Sciatic nerve (tissue), 2 donors: ENCODE measurements at places on chromosomes 1 and 21.

- no peak for DNase-seq
These were observed 90.5 kb downstream of the TRABD2B start for GRCh38 chr1:47906527-47907176.

- no peak for DNase-seq
These were observed 374.4 kb upstream of the PRMT6 start for GRCh38 chr1:106681939-106682522.

DNA sequence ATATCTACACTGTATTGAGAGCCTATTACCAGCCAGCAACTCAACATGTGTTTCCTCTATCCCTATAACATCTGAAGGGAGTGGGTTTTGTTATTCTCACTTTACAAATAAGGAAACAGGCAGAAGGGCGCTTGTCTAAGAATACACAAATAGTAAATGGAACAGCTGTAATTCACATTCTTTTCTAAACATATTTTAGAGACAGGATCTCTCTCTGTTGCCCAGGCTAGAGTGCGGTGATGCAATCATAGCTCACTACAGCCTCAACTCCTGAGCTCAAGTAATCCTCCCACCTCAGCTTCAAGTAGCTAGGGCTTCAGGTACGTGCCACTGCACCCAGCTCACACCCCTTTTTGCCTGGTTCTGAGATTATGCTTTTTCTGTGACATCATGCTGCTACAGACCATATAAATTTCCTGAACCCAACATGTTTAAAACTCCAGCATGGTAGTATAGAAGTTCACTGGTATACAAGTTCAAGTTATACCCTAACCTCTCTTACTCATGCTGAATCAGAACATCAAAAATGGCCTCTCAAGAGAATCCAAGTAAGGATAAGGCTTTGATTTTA, 8.6 kb upstream of the TACSTD2 start:
- DNase-seq, result no peak

GRCh38 chr1:91725989-91726721, 159.8 kb downstream of the TGFBR3 start:
- no peak for DNase-seq

GRCh38 chr1:66705110-66705509, 47.1 kb upstream of the DYNLT5 start:
- no peak for DNase-seq

DNA sequence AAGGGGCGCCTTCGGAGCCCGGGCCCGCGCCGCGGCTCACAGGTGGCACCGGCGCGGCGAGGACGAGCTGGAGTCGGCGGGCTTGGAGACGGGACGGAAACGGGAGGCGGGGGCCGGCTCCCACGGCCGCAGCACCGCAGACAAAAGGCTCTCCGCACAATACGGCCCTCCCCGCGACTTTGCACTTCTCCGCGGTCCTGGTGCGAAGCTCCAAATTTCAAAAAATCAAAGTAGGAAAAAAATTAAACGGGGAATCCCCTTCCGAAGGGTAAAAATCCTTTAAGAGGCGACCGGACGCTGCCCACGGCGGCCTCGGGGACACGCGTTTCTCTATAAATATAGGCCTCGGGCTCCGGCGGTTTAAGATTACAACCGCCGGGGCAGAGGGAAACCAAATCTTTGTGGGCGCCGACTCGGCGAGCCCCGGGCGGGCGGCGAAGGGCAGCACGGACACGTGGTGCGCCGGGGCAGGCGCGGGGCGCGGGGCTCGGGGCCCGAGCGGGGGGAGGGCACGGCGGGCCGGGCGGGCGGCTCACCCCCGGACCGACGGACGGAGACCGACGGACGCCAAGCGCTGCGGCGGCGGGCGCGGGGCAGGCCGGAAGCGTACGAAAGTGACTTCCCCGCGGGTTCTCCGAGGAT, 453 bp downstream of the PABPC4 start:
- DNase-seq, result no peak

GRCh38 chr1:58592522-58593134, 15.6 kb upstream of the TACSTD2 start:
- no peak for DNase-seq

DNA sequence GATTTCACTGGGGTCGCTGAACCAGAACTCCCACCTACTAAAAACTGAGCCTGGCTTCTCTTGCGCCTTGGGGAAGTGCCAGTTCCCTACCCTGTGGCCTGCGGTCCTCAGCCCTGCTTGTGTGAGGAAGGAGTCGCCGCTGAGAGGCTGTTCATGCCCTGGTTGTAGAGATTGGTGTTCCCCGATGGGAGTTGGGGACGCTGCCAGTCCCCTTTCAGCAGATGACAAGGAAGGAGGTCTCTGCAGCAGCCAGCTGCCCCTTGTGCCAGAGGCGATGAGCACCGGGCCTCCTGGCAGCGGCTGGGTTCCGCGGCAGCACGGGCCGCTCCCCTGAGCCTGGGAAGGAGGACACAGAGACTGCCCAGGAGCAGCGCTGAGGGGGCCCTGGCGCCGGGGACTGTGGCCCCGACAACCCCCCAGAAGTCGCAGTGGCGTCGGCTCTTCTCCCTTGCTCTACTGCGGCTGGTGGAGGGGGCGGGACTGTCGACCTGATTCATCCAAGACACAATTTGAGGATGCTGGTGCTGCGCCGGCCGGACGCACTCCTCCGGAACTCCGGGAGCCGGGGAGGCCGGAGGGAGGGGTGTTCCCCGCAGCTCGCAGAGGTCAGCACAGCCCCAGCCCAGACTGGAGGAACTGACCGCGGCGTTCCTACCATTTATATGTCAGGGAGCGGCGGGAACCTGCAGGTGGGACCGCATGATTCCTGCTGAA, 12.0 kb upstream of the ADORA3 start:
- DNase-seq, result peak; percentile 80

DNA sequence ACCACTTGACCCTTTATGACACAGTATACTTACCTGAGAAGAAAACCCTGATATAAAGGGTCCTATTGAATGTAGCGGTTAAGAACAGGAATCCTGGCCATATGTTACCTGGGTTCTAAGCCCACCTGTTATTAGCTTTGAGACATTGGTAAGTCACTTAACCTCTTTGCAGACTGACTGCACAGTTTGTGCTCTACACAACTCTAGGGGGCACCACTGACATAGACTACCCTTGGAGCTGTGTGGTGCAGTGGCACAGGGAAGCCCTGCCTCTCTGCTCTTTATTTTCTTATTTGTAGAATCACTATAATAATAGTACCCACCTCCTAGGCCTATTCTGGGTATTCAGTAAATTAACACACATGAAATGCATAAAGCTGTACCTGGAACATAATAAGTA, 165.6 kb downstream of the C1orf94 start:
- no peak for DNase-seq

DNA sequence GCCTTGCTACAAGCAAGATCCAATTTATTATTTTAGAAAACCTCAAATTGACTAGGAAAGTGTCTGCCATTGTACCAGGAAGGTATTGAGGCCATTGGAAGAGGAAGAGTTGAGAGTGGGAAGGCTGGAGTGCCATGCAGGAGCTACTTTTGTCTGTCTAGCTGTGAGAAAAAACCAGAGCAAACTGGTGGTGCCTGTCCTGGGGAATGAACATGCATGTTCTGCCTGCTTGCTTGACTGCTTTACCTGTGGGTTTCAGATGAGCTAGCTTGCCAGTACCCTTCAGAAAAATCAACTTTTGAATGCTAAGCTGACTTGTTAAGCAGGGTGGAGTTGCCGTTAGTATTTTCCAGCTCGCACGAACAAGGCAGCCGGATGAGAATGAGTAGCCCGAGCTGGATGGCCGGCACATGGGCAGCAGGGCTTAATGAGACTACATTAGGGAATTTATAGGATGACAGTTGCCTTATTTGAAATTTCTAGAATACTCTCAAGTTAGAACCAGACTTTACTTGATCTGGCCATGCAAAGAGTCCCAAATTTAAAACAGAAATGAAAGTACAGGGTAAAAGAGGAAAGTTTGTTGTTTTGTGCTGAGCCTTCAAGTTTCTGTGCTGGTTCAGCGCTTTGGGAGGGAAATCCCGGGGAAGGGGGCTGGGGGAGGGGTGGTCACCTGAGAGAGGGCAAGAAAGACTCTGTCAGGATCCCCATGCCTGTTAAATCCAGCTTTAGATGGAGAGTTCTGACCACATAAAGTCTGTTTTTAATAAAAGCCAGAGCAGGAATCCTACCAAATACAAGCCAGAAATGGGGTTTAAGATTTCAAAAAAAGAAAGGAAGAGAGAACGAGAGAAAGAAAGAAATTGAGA, 29.6 kb upstream of the C1orf105 start:
- DNase-seq, result peak; percentile 79

DNA sequence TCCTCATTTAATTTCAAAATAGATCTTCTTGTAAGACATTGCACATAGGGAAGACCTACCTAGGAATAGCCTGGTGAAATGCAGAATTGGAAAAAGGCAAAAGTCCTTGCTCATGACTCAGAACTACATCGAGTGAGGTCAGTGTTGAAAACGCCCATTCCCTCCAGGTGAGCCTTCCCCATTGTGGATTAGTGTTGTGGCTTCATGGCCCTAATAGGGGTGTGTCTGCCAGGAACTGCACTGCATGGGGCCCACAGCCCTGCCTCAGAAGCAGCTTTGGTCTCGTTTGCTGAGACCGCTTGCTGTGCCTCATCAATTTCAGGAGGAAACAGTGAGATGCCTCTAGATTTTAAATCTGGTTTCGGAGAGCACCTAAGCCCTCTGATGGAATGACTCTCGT, 17.0 kb downstream of the TFF3 start:
- no peak for DNase-seq

DNA sequence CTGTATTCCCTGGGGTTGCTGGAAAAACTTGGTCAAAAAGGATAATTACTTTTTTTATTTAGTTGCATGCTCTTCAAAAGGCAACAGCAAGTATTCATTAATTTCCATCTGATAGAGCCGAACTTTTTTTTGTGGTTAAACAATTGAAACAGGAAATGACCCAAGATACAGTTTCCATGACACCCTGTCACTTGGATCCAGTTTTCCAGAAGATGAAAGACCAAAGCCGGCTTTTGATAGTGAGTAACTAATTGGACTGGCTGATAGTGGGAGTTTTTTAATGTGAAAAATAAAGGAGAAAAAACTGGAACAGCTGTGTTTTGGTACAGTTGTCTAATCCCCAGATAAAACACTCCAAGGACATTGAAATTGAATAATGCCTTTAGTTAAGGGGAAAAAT, 33.0 kb downstream of the CACHD1 start:
- no peak for DNase-seq

DNA sequence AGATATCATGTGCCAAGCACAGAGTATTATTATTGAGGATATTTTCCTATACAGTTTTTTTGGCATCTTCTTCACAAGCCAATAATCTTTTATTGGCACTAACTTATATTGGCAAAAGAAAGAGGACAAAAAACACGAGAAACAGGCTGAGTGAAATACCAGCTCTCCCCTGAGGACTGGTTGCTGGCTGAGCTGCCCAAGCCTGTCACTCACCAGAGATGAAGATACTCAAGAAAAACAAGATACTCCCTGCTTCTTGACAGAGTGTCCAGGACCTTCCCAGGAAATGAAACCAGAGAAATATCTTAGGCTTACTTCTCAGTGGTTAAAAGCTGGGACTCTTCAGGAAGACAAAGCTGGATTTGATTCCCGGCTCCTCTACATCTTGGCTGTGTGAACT, 35.9 kb upstream of the ATP1B1 start:
- DNase-seq, result no peak

DNA sequence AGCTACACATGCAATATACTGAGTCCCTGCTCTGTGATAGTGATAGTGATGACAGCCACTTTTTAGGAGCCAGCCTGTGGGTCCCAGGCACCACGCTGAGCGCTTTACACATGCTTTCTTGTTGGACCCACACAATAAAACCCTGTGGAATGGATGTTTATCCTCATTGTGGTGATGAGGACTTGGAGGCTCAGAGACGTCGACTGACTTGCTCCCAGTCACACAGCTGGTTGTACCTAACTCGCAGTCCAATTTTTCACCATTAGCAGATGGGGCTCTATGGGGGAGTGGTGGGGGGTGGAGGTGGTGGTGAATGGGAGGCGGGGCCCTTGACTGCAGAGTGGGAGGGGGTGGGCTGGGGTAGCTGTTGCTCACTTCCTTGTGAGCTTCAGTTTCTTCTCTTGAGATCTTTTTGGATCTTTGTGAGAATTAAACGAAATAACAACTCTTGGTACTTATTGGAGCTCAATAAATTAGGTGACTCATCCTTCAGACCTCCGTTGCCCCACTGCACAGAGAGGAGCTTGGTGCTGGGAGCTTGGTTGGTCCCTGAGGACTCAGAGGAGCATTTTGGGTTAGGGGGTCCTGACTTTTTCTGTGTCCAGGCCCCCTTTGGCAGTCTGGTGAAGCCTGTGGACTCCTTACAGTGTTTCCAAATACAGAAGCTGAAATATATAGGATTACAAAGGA, 61.8 kb upstream of the CD1D start:
- no peak for DNase-seq

GRCh38 chr1:59641836-59642235, 172.9 kb upstream of the HOOK1 start:
- DNase-seq, result no peak

GRCh38 chr1:38786040-38786436, 73.5 kb downstream of the RRAGC start:
- DNase-seq, result no peak

GRCh38 chr1:54362881-54363340, 43.3 kb downstream of the SSBP3 start:
- DNase-seq, result no peak

DNA sequence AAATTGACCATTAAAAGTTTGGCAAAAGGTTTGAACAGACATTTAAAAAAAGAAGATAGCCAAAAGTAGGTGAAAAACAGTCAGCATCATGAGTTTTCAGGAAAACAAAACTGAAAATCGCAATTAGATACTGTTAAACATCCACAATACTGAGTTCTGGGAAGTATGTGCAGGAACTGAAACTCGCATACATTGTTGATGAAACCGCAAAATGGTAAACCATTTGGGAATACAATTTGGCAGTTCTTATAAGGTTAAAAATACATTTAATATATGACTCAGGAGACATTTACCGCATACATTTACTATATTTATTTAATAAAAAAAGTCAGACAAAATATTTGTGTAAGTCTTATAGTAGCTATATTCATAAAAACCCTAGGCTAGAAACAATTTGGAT, 393.2 kb downstream of the COL11A1 start:
- no peak for DNase-seq

GRCh38 chr1:60825593-60825992, 256.8 kb upstream of the NFIA start:
- no peak for DNase-seq

DNA sequence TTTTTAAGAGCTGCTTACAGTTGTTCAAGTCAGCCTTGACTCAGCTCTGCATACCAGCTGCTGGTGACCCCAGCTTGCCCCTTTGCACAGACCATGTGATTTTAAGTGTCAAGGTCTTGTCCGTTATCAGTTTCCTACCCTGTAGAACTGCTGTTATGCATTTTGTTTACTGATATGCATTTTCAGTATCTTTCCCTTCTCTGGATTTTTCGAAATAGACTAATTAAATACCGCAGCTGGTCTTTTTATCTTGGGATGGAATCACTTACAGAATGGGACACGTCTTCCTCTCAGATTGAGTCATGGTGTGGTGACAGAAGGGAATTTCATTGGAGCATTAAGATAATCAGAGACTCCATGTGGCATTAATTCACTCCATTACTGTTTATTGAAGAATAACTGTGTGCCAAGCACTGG, 145.6 kb downstream of the FMN2 start:
- no peak for DNase-seq

- no peak for DNase-seq
These were observed 705 bp upstream of the QSOX1 start for GRCh38 chr1:180154003-180154324.

GRCh38 chr1:231272880-231273279, 31.9 kb downstream of the GNPAT start:
- no peak for DNase-seq
